ENCODE measurements at places on chromosomes 13 and 19.
A peak's percentile ranks its signal among the peaks of the same experiment; 100 is the strongest.

- no peak for DNase-seq
Observed at GRCh38 chr13:29802621-29803020, 47.8 kb downstream of the UBL3 start.

GRCh38 chr13:96090240-96091101 lies 564 bp downstream of the HS6ST3 start:
- no peak for DNase-seq

- DNase-seq, result no peak
Observed at GRCh38 chr19:12720851-12721655, 2.7 kb downstream of the TNPO2 start.

DNA sequence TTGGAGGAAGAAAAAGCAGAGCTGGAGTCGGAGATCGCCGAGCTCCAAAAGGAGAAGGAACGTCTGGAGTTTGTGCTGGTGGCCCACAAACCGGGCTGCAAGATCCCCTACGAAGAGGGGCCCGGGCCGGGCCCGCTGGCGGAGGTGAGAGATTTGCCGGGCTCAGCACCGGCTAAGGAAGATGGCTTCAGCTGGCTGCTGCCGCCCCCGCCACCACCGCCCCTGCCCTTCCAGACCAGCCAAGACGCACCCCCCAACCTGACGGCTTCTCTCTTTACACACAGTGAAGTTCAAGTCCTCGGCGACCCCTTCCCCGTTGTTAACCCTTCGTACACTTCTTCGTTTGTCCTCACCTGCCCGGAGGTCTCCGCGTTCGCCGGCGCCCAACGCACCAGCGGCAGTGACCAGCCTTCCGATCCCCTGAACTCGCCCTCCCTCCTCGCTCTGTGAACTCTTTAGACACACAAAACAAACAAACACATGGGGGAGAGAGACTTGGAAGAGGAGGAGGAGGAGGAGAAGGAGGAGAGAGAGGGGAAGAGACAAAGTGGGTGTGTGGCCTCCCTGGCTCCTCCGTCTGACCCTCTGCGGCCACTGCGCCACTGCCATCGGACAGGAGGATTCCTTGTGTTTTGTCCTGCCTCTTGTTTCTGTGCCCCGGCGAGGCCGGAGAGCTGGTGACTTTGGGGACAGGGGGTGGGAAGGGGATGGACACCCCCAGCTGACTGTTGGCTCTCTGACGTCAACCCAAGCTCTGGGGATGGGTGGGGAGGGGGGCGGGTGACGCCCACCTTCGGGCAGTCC lies 5.0 kb downstream of the FOSB start:
- DNase-seq, result no peak

- no peak for DNase-seq
Observed at GRCh38 chr13:73672492-73672891, 461.7 kb downstream of the KLF12 start.

DNA sequence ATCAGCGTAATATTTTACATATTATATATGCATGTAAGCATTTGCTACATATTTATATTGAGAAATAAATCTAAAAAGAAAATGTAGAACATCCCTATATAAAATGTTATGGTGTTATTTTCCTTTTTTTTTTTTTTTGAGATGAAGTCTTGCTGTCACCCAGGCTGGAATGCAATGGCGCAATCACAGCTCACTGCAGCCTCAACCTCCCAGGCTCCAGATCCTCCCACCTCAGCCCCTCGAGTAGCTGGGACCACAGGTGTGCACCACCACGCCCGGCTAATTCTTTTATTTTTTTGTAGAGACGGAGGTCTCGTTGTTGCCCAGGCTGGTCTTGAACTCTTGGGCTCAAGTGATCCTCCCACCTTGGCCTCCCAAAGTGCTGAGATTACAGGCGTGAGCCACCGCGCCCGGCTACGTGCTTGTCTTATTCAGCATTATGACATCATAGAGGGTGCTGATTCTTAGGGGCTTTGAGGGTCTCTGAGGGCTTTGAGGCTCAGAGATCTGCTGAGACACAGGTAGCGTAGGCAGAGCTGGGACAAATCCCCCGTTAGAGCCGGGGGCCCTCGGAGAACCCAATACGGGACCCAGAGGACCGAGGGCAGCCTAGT lies 101.9 kb downstream of the GADD45B start:
- no peak for DNase-seq

GRCh38 chr19:41753936-41754529 lies 1.3 kb upstream of the CEACAM6 start:
- peak; percentile 39 for DNase-seq

GRCh38 chr19:19540715-19541515 lies 2.9 kb downstream of the CILP2 start:
- DNase-seq, result peak; percentile 46

- DNase-seq, result no peak
Observed at GRCh38 chr13:66128692-66129269, 1101.4 kb downstream of the PCDH9 start.

DNA sequence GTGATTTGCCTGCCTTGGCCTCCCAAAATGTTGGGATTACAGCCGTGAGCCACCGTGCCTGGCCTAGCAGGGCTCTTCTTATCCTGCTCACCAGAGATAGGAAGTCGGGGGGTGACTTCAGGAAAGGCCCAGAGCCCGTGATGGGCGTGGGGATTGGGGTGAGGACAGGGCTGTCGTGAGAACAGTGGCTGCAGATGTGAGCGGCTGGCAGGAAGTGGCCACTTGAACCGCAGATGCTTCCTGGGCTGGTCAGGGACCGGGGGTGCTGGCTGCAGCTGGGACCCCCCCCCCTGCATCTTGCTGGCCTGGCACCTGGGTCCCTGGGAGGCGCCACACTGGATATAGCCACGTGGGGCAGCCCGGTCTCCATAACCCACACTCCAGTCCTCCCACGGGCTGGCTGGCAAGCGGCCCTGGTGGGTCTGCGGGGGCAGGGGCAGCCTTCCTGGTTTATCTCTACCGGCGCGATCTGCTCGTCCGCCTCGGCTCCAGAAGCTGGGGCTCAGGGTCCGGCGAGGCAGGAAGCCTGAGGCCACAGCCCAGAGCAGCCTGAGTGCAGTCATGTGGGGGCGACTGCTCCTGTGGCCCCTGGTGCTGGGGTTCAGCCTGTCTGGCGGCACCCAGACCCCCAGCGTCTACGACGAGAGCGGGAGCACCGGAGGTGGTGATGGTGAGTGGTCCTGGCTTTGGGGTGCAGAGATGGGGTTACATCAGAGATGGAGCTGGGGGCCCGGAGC lies at the start of gene F2RL3:
F2RL3 (plus strand) TSS at position 371 of the 737 bp plus-strand sequence; CDS start at position 562, 191 bp downstream.
- no peak for DNase-seq

GRCh38 chr13:38850868-38851626 lies 139.6 kb downstream of the STOML3 start:
- no peak for DNase-seq

GRCh38 chr19:18397242-18398202 lies at the start of gene LRRC25:
LRRC25 (minus strand) TSS chr19:18397622; CDS start chr19:18396963, 659 bp downstream.
- no peak for DNase-seq
